ENCODE measurements at places on chromosomes 6 and 20.

DNA sequence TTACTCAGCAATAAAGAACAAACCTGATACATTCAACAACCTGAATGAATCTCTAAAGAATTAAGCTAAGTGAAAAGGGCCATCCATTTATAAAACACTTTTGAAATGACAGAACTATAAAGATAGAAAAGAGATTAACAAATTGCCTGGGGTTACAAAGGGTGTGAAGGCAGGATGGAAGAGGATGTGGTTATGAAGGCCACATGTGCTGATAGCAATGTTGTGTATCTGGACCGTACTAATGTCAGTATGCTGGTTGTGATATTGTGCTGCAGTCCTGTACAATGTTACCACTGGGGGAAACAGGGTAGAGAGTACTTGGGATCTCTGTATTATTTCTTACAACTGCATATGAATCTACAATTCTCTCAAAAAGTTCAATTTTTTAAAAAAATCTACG is 36.4 kb downstream of the ELOVL5 start:
- DNase-seq, result no peak

DNA sequence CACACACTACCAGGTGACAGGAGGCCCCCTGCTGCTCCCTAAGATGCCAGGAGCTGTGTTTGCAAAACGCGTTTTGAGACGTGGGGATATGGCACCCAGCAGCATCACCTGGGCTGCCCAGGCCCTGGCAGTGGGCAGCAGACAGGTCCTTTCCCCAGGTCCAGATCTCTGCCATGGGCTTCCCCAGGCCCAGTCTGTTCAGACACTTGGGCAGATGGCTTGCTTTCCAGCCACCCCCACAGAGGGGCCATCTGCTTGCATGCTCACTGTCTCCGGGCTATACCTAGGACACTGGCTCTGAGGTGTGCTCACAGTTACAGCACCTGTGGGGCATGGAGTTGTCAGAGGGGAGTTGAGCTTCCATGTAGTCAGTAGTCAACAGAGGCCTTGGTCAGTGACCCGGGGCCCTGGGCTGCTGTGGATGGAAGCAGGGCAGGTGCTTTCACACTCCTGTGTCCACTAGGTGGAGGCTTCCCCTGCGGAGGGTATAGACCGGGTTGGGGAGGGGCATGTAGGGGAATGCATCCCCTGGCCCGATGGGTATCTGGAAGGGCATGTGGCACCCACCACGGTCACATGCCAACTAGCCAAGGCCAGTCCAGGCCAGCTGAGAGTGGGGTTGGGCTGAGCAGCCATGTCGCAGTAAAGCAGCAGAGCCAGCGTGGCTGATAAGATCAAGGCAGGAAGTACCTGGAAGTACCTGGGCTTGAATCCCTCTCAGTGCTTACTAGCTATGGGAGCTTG is 185.4 kb upstream of the SLC24A3 start:
- DNase-seq, result no peak

DNA sequence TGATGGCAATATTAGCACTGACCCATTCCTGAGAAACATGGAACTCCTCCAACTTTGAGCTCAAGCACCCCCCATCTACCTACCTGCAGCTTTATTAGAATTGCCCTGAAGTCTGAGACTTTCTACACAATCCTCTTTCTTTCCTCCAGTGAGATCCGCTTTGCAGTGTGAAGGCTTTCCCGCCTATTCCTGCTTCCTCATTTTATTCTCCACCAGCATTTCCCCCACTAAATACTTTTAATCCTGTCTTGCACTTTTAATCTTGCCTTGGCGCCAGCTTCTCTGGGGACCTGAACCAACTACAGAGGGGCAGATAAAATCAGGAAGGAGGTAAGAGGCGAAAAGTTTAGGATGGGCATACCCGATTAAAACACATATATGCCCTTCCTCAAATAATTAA is 178.1 kb upstream of the PRDM1 start:
- DNase-seq, result no peak

GRCh38 chr20:44772636-44773035 is 27.0 kb downstream of the KCNK15 start:
- DNase-seq, result no peak

- DNase-seq, result no peak
These were observed 37.0 kb upstream of the XRN2 start for GRCh38 chr20:21266191-21266536.

DNA sequence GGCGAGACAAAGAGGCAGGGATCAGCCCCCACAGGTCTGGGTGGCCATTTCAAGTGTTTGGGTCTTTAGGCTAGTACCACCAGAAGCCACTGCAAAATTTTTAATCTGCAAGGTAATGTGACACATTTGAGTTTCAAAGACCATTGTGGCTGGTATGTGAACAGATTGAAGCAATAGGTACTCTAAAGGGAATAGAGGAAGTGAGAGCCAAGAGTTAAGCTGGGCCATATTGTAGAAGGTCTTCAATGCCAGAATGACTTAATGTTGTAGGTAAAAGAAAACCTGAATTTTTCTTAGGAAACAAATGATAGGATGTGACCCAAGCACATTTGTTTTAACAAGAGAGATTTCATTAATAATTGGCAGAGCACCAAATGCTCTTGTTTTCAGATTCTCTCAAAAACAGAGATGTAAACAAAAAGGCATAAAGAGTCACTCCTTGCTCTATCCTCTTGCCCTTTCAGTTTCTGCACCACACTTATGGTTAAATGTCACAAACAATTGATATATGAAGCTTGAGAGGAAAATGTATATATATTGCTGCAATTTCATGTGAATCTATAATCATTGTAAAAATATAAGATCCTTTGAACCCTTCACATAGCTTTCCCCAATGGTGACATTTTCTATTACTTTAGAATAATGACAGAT is 307.1 kb upstream of the PLN start:
- DNase-seq, result no peak

DNA sequence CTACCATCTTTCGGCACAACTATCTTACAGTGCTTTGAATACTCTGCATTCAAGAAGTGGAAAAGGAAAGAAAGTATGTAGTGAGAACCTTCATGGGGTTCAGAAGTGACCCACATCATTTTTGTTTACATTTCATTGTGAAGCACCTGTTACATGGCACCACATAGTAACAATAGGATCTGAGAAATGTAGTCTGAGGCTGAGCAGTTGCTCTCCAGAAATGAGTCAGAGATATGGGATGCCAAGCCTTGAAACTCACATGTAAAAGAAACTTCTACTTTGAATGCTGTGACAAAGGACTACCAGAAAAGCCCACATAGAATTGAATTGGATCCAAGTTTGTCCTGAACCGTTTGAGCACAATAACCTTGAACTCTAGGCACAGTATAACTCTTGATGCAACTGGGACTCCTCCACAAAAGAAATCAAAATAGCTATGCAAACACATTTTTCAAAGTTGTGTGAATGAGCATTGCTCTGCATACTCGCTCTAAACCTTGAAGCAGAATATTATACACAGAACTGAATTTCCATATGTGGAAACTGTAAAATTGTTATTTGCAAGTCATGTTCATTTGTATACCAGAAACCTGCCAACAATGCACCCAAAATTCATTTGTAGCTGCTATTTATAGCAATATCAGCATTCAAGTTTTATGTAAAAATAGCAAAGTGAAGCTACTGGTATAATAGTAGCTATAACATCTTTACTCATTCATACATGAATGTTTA is 400.9 kb upstream of the POU3F2 start:
- no peak for DNase-seq

GRCh38 chr6:32151181-32151862 is 417 bp downstream of the PRRT1 start:
- DNase-seq, result no peak
